ENCODE measurements at places on chromosomes 3 and 15.

DNA sequence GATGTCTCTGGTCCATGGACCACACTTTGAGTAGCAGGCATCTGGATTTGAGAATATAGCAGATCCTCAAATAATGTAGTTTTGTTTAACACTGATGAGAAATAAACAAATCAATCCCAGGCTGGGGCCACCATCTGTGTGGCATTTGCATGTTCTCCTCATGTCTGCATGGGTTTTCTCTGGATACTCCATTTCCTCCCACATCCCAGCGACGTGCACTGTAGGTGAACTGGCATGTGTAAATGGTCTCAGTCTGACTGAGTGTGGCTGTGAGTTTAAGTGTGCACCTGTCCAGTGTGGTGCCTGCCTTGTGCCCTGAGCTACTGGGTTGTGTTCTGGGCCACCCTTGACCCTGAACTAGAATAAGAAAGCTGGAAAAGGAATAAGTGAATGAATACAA, 66.3 kb upstream of the NANOGP8 start:
- no peak for DNase-seq

- DNase-seq = no peak
Measured at GRCh38 chr15:57134071-57134605, 215.7 kb downstream of the TCF12 start.

DNA sequence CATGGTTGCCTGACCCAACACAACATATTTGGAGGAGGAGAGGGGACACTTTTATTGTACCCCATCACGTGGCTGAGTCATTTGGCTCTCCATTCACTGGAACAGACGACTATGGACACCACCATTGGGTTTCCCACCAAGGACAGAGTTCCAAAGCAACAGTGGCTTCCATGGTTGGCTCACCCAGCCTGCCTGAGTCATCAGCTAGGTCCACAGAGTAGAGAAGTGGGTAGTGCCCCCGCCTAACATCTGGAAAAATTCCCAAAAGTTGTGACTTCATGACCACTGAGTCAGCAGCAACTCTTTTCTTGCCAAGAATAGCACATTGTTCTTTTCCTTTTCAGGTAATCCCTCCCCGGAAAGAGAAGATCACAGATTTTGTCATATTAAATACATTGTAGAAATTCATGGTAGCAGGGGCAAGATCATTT, 3.0 kb upstream of the PPP1R2 start:
- no peak for DNase-seq

- peak; percentile 87 for DNase-seq
Measured at GRCh38 chr3:177491296-177492032, 294.2 kb upstream of the TBL1XR1 start.

DNA sequence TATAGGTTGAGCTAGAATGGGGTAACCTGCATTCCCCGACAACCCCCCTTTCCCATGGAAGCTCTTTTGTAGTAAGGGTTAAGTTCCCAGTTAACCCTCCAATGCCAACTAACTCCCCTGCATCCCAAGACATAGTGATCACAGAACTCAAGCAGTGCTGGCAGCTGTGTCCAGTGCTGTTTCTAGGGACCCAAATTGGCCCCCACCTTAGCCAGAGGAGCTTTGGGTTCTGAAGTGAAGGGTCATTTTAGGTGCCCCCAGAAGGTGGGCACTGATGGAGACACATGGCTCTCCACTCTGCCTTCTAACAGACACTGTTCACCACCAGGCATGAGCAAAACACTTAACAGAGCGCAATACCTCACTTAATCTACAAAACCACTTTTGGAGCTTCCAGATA, 7.1 kb downstream of the FBXL22 start:
- DNase-seq = no peak

GRCh38 chr3:12816521-12817342, 20.3 kb downstream of the CAND2 start:
- DNase-seq = no peak

All from femur (tissue), 1 donor.